ENCODE measurements at places on chromosomes 3 and 15.

DNA sequence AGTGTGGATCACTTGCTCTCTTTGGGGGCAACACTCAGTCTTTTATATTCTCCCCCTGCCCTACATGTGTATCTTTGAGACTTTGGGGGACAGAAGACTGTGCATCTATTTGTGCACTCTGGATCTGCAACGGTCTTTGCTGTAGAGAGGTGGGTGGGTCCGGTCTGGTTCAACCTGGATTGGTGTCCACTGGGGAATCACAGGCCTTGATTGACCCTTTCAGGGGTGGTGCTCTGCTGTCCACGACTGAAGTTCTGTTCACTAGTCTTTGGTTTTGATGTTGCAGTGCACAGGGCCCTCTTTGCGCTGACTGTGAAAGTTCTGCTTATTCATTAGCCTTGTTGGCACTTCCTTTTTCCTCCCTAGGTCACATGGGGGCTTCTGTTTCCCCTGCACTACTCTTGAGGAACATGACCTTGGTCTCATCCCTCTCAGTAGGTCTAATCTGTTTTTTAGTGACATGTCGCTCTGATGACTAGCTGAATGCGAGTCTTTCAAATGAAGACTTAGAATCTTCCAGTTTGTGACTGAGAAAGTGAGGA, 284.2 kb downstream of the SV2B start:
- DNase-seq = no peak

GRCh38 chr3:170572665-170573253, 13.1 kb downstream of the SLC7A14 start:
- no peak for DNase-seq

GRCh38 chr15:31327669-31328427, 1.2 kb downstream of the KLF13 start:
- DNase-seq = peak; percentile 83

- no peak for DNase-seq
Observed at GRCh38 chr15:60389261-60390077, 8.3 kb downstream of the ANXA2 start.

GRCh38 chr3:118543832-118544231, 490.8 kb downstream of the IGSF11 start:
- no peak for DNase-seq

DNA sequence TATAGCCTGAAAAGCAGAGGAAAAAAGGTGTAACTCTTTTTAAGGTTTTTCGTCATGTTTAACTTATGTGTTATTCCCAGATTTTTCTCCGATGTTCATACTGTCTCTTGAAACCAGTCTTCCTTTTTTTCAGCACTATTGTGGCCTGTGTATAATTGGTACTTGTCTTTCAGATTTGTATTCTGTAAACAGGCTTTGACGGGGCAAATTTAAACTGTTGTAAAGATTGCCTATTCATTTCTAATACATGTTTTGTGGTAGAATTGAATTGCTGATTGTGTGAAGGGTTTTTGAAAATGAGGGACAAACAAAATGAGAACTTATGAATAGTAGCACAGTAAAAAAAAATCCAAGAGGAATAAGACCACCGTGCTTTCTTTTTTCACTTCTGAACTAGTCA, 33.6 kb downstream of the AKAP13 start:
- DNase-seq = no peak

- no peak for DNase-seq
Observed at GRCh38 chr3:178498871-178499270, 37.4 kb upstream of the KCNMB2 start.

GRCh38 chr3:150787741-150788370, 24.9 kb upstream of the SIAH2 start:
- peak; percentile 76 for DNase-seq

- no peak for DNase-seq
Observed at GRCh38 chr15:39670687-39671086, 89.8 kb downstream of the THBS1 start.

- peak; percentile 56 for DNase-seq
Observed at GRCh38 chr15:68924866-68925560, 5.3 kb upstream of the SPESP1 start.

GRCh38 chr3:115246461-115247020, 99.5 kb upstream of the ZBTB20 start:
- no peak for DNase-seq

DNA sequence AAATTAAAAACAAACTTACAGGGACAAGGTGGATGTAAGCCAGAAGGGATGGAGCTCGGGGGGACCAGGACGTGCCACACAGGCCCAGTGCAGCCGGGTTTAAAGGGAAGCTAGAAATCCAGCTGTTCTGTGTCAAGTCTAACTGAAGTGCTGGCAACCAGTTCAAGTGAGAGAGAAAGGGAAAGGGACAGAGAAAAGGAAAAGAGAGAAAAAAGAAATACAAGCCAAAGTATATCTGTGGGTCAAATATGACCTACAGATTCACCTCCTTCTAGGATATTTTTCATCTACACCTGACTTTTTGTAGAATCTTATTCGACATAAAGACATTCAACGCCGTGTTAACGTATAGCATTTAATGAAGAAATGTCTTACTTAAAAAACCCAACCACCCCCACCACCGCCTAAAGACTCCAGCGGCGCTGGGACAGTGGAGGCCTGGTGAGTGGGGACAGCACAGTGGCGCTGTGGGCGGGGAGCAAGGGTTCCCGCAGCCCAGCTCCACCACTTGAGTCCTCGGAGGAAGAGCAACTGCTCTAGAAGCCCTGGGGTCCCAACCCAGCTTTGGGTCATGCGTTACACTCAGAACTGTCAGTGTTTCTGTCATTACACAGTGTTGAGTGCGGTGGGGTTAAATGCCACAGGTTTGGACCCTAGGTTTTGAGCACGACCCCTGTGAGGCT, 62.3 kb downstream of the CHSY1 start:
- no peak for DNase-seq

DNA sequence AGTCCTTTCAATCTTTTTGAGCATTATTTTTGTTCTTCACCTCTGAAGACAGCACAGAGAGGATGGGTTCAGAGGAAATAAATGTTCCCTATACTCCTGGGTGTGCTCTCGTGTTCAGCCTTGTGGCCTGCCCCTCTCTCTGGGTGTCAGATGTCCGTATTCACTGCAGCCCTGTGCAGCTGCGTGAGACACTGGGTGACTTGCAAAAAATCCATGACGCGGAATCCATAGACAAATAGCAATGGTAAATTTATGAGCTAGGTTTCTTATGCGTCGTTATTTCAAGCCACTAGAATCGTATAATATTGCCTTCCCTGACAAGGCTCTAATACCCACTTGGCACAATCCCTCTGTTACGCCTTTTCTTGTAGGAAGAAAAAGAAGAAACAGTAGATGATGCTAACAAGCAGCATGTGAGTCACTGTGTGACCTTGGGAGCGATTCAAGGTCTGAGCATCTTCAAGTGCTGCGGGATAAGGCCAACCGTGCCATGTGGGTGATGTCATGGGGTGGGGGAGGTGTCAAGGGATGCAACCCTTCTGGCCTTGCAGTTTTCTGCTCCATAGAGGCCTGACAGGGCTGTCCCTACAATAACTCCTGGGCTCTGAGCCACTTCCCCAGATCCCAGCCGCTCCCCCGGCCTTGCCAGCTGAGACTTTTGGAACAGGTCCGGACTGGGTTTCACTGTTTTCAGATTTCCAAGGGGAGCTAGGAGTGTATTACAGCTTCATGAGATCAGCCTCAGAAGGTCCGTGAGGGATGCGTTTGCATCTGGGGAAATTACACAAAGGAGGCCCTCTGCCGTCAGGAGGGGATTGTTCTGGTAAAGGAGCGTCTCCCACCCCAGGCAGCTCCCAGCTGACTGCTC, 47.6 kb upstream of the POMGNT2 start:
- DNase-seq = no peak

DNA sequence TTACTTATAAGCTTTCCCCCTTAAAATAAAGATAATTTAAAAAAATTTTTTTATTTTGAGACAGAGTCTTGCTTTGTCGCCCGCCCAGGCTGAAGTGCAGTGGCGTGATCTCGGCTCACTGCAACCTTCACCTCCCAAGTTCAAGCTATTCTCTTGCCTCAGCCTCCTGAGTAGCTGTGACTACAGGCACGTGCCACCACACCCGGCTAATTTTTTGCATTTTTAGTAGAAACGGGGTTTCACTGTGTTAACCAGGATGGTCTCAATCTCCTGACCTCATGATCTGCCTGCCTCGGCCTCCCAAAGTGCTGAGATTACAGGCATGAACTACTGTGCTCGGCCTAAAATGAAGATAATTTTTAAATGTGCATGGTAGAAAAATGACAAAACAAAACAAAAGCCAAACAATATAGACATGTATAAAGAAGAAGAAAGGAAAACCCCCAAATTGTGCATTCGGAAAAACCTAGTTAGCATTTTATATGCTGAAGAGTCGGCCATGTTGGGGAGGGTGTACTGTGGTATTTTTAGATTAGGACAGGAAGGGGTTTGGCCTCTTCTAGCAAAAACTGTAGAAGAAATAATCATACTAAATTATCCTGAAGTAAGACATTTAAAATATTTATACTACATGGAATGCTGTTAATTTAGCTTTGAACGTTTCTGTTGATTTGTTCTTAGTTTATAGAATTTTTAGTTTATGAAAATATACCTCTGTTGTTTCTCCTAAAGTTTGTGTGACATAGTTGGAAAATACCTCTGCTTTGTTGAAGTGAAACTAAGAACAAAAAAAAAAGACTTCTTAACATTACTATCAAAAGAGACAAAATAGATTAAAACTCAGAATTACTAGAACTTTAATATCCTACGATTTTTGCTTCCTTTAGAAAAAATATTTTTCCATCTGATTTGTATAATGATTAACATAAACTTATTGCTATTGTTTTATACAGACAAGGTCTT, 7.4 kb downstream of the APPL1 start:
- DNase-seq = no peak

DNA sequence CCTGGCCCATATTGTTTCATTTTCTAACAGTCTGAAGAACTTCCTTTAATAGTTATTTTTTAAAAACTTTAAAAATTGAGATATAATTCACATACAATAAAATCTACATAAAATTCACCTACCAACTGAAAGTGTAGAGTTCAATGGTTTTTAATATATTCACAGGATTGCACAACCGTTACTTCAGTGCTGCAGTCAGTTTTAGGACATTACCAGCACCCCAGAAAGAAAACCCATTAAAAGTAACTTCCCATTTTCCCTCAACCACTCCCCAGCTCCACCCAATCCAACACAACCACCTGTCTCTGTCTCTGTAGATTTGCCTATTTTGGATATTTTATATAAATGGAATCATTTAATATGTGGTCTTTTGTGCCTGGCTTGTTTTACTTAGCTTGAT, 29.6 kb downstream of the MGA start:
- DNase-seq = no peak

DNA sequence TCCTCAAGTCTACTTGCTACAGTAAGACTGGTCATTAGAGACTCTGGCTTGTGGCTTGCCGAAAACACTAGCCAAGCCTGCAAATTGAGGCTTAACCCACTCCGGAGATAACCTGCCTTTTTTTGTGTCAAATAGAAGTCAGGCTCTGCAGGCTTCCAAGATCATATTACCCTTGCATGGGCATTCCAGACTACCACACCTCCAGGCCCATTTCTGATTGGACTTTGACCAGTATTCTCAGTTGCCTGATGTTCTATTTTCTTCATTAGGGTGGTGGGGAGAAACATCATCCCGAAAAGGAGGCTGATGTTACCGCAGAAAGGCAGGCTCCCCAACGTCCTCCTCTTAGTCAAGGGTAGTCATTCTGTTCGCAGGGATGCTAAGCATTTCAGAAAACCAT, 68.1 kb upstream of the FOXP1 start:
- DNase-seq = no peak

DNA sequence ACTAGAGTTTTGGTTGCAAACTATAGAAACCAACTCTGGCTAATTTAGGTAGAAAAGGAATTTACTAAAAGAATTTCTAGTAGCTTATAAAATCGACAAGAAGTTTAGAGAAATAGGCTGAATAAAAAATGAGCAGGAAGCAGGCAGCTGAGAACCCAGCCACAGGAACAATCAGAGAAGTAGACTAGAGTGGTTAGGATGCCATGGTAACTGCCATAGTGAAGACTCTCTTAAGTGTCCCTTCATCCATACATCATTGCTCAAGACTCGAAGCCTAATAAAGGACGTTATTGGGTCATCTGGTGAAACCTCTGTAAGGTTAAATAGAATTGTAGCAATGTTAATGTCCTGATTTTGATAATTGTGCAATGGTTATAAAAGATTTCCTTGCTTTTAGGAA, 13.8 kb downstream of the AVEN start:
- DNase-seq = no peak

DNA sequence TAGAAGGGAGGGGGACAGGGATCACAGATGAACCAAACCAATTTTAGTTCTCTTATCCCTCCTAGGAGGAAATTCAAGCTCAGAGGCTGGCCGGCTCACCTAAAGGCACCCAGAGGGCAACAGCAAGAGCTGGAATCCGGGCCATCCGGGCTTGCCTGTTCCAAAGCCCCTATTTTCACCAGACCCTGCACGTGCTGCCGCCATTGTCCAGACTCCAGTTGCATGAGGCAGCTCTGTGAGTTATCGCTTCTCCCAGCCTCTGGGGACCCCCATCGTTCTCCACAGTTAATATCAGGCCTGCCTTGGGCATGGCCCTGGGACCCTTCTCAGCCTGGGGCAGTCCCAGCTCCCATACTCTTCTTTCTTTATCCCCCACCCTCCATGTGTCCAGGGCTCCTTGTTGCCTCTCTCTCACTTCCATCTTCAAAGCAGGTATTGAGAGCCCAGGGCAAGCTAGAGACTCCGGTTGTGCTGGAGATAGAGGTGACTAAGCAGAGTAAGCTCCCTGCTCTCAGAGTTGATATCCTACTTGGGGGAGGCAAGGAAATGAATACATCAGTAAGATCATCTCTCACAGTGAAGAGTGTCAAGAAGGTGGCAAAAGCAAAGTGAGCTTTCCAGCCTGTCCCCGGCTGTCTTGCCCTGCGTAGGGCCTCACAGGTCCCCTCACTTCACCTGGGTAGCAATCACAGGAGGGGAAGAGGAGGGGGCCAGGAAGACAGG, 322.8 kb downstream of the UACA start:
- no peak for DNase-seq

DNA sequence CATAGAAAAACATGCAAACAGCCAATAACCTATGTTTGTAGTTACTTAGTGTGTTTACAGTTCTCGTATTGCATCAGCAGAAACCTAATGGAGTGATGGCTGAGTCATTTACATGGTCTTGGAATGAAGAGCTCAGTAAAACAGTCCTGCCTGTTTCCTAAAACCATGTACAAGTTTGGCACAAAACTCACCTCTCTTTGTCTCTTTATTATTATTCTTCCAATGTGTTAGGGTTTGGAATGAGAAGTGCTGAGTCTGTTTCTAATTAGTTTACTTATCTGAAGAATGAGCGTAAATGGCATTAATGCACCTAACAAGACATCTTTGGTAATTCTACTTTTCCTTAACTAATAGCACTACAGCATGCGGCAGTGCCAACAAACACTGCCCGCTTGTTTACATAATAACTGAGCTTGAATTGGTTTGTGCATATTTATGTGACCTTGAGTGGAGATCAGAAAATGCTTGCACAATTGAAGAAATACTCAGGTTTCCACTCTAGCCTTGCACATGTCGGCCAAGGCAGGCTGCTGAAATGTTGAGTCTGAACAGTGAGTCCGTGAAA, 385.4 kb upstream of the SEMA6D start:
- no peak for DNase-seq

DNA sequence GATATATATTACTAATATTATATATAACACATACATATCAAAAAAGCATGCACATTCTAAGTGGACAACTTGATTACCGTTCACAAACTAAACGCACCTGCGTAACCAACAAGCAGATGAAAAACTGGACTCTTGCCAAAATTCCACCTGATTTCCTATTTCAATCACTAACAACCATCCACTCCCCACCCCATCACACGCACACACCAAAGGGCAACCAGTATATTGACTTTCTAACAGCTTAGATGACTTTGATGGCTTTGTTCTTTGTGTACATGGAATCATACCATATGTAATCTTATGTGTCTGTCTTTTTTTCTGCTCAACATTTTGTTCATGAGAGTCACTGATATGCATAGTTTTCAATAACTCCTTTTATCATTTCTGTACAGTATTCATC, 496.8 kb upstream of the ARRDC4 start:
- no peak for DNase-seq

Data from CD4-positive, alpha-beta T cell treated with Interferon alpha-2 for 1 hour (primary cell).